ENCODE measurements at places on chromosomes 5 and 9. TPM values are rescaled to one million over a fixed set of nuclear protein-coding genes. Genes with fewer than 3 reads are reported as not detected.

ADAMTSL1 gene
- 9.0 TPM for total RNA-seq

HMCN2 gene
- 2.1 TPM for total RNA-seq

WDR31 gene
- total RNA-seq: 7.3 TPM

DNA sequence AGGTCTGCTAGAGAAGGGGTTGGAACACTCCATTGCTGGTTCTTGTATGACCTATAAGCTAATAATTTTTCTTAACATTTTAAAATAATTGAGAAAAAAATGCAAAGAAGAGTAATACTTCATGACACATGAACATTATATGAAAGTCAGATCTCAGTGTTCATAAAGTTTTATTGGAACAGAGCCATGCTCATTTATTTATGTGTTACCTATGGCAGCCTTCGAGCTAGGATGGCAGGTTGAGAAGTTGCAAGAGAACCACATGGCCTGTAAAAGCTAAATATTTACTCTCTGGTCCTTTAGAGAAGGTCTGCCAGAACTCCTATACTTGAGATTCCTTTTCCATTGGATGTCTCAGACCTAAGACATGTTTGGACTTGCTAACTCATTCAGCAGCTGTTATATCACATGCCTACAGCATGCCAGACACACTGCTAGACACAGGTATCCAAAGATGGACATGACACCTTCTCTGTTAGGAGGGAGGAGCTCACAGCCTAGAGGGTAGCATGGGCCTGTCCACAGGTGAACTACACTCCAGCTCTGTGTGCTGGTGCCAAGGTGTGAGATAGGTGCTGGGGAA is 304.3 kb downstream of the ARHGAP26 start:
- H3K4me3 ChIP-seq: no peak overlapping the region
- H3K27me3 ChIP-seq: no peaks in the 10 kb centered on the region
- no peak overlapping the region for H3K27ac ChIP-seq
- H3K36me3 ChIP-seq: no peaks in the 10 kb centered on the region
- DNase-seq: no peak
- H3K4me1 ChIP-seq: no peaks in the 10 kb centered on the region

DNA sequence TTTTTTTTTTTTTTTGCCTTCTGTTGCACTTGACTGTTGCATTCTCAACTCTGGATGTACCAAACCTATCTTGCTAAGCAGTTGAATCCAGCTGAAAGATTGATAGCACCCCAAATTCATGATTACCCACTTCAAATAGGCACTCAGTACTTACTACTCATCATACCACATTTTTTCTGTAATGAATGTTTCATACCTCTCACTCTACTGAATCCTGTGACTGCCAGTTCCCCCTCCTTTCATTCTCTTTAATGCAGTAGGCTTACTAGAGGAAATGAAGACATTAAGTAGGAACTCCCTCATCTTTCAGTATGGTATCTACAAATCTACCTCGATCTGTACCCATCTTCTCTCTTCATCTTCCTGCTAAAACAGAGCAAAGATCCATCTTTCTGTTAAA is 6.8 kb downstream of the INVS start:
- DNase-seq: no peak
- H3K36me3 ChIP-seq: peaks cover 8% of the 10 kb centered on the region

FOXD4L3 gene
- not detected for total RNA-seq

DNA sequence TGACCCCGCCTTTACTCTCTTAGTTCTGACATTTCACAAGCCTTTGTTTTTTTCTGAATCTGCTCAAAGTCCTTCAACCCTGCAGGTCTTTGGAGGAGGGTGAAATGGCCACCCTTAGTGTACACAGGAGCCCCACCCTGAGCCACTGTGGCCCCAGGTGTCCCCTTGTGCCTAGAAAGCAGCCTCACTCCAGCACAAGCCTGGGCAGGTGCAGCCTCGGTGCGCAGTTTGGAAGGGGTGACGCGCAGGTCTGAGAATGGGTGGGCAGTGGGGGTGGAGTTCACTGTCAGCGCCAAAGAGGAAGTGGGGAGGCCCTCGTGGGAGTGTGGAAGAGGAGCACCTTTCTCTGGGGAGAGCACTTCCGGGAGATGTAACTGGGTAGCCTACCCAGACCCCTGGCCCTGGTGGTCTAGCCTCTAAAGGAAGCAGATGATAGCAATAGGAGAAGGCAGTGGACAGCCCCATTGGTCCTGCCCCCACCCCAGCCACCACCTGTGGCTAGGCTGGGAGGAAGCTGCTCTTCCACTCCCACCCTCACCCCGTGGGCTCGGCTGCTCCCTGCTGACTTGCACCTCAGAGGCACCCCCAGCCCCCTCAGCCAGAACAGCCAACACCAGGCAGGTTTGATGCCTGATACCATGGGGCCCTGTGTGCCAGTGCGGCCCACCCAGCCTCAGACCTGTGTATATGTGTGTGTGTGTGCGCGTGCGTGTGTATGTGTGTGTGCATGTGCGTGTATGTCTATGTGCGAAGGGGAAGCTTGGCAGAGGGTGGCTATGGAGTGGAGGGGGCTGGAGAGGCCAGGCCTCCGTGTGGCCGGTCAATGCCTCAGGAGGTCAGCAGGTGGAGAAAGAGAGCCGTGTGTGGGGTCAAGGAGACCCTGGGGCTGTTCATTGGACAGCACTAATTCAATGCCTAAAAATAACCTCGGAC is 16.8 kb upstream of the DAB2IP start:
- H3K36me3 ChIP-seq: no peaks in the 10 kb centered on the region
- peaks cover 48% of the 10 kb centered on the region for H3K4me1 ChIP-seq
- no peak overlapping the region for H3K27ac ChIP-seq
- no peak overlapping the region for H3K4me3 ChIP-seq
- H3K27me3 ChIP-seq: no peaks in the 10 kb centered on the region
- DNase-seq: peak; percentile 44

DNA sequence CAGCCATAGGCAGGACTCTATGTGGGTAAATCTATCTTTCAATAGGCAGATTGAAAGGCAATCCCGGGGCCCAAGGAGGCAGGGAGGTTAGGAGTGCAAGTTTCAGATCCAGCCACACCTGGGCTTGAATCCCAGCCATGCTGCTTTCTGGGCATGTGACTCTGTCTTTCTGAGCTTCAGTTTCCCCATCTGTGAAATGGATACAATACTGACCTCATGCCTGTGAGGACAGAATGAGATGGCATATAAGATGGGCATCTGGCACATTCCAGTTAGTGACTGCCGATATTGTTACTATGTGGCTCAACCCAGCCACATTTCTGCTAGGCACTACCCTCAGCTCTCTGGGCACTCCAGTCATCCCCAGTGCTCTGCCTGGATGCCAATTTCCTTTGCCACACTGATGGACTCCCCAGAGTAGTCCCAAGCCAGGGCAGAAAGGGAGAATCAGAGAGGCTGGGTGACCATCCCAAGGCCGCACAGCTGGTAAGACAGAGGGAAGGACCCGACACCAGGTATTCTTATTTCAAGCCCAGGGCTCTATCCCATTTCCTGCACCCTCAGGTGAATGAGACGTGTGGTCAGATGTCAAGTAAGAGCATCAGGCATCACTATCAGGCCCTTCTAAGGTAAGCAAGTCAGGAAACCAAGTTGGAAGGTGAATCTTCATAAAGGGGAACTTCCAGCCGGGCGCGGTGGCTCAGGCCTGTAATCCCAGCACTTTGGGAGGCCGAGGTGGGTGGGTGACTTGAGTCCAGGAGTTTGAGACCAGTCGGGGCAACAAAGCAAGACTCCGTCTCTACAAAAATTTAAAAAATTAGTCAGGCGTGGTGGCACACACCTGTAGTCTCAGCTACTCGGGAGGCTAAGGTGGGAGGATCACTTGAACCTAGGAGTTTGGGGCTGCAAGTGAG is 38.7 kb downstream of the SH3PXD2B start:
- no peaks in the 10 kb centered on the region for H3K27me3 ChIP-seq
- no peaks in the 10 kb centered on the region for H3K36me3 ChIP-seq
- peak overlapping the region; percentile 62 for H3K27ac ChIP-seq

GRCh38 chr5:10579536-10580521 is 16.0 kb downstream of the ANKRD33B start:
- H3K4me1 ChIP-seq: peaks cover 19% of the 10 kb centered on the region
- H3K36me3 ChIP-seq: no peaks in the 10 kb centered on the region
- DNase-seq: no peak
- no peak overlapping the region for H3K4me3 ChIP-seq

Measured in thyroid gland (tissue), 4 donors.